ENCODE measurements at places on chromosomes 16 and 17.

DNA sequence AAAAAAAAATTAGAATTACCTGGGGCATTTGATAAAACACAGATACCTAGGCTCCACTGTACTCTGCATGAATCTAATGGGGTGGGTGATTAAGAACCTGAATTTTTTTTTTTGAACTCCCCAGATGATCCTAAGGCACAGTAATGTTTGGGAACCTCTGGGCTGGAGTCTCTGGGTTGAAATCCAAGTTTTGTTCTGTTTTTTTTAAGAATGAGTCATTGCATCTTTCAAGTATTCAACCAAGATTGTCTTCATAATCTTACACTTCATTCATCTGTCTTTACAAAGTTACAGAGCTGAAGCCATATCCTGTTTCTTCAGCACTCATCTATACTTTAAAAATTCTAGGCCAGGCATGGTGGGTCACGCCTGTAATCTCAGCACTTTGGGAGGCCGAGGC, 52.6 kb downstream of the PIGL start:
- no peak for DNase-seq

GRCh38 chr17:35119370-35120165, at the start of gene RAD51D:
TSS of gene RAD51D (minus strand) at chr17:35119860. CDS start at chr17:35119613, 247 bp downstream.
- peak; percentile 84 for DNase-seq

DNA sequence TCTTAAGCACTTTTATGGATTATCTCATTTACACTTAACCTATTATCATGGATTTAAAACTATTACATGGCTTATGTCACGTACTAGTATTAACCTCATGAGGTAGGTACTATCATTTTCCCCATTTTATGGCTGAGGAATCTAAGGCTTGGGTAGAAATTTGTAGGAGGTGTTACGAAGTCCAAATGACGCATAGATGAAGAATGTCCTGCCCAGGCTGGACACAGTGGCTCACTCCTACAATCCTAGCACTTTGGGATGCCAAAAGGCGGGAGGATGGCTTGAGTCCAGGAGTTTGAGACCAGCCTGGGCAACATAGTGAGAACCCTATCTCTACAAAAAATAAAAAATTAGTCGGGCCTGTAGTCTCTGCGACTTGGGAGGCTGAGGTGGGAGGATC, 4.8 kb upstream of the C1QL1 start:
- DNase-seq = no peak

GRCh38 chr17:63029541-63029940, 63.5 kb downstream of the TANC2 start:
- no peak for DNase-seq

DNA sequence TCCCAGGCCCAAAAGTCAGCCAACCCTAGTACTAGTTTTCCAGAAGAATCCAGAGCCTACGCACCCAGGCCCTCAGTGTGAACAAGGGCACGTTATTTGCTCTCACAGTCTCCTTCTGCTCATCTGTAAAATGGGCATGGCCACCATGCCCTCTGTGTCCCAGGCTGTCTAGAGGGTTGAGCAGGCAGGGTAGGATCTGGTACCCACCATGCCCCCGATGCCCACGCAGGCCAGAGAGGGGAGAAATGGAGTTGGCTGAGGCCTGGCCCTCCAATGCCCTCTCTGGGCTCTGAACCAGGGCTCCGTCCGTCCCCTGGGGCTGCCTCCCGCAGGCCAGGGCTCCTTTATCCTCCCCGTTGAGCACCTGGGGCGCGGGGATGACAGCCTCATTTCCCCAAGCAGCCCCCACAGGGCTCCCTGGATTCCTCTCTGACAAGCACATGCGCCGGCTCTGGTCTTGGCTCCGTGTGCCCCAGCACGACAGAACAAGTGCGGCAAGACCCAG, 9.1 kb upstream of the BAHCC1 start:
- no peak for DNase-seq

Data from NCI-H2081 (cell line).